Activated CD4-positive, alpha-beta T cell treated with anti-CD3 and anti-CD28 coated beads, Interleukin-2, amount 10 ng/mL, durations not matched to agents 7 days and 5 days (primary cell): ENCODE measurements at places on chromosomes 1 and 21.
A peak's percentile ranks its signal among the peaks of the same experiment; 100 is the strongest.

- DNase-seq = no peak
These were observed 119.3 kb upstream of the CDC42BPA start for GRCh38 chr1:227437495-227438008.

- peak; percentile 26 for DNase-seq
These were observed 64.6 kb upstream of the FMN2 start for GRCh38 chr1:240027059-240027462.

DNA sequence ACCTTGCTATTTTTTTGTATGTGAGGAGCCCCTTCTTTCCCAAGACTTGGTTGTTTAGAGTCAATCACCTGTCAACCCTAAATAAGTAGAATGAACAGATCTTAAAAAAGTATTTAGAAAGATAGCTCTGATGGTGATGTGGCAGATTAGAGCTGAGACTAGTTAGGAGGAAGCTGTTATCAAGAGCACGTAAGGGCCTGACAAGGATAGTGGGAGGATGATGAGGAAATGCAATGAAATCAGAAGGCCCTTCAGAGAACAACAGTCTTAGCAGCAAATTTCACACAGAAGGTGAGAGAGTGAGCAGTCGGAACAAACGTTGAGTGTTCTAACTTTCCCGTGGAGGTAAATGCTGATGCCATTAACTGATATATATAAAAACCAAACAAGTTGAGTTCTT is 15.9 kb upstream of the S1PR1 start:
- no peak for DNase-seq

- no peak for DNase-seq
These were observed 16.8 kb downstream of the VPS13D start for GRCh38 chr1:12246584-12246983.

GRCh38 chr1:88595355-88596002 is 88.6 kb upstream of the PKN2 start:
- peak; percentile 12 for DNase-seq

GRCh38 chr1:22133247-22133930 is 9.5 kb downstream of the WNT4 start:
- DNase-seq = no peak

DNA sequence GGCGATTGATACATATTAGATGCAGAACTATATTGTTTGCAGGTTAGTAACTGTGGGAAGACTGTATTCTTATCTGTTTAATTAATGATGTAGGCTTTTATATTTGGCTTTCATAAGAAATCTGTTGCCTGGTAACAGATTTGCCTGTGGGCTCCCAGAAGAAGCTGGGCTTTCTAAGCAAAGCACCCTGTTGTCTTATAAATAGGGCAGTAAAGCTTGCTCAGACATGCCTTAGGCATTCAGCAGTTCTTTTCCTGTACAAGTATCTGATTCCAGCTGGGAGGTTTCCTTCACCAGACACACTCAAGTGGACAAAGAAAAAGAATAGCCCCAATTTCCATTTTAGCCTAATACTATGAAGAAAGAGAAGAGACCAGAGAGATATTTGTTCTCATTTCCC is 524.0 kb downstream of the LRRIQ3 start:
- DNase-seq = no peak

- DNase-seq = no peak
These were observed 10.8 kb upstream of the A3GALT2 start for GRCh38 chr1:33331444-33332356.

- peak; percentile 37 for DNase-seq
These were observed 1.2 kb downstream of the PRMT2 start for GRCh38 chr21:46636550-46637285.

DNA sequence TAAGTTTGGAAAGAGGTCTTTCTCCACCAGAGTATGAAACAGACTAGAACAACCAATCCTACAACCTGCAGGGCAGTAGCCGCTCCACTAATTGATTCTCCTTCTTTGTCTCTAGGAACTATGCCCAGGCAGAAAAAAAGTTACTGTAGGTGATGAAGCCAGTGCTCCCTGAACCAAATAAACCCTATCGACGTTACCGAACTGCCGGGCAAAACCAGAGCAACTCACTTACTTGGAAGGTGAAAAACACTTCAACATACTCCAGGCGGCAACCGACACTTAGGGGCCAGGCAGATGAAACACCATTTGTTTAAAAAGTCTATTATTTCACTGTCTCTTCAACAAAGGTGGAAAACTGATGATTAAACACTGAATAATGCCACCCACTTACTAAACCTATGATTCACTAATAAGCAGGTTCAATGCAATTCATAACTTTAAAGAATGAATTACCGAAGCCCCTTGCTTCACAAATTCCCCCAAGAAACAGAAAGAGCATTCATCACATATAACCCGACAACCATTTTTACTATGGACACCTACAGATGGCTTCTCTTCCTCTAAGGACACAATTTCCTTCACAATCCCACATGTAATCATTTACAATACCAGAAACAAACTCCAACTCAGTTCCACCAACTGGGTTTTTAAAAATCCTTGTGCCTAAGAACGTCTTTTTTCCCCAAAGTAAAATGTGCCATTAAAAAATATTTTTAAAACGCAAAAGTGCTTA is 1.6 kb downstream of the NRIP1 start:
- peak; percentile 34 for DNase-seq

GRCh38 chr1:178109348-178110143 is 15.6 kb downstream of the RASAL2 start:
- no peak for DNase-seq

DNA sequence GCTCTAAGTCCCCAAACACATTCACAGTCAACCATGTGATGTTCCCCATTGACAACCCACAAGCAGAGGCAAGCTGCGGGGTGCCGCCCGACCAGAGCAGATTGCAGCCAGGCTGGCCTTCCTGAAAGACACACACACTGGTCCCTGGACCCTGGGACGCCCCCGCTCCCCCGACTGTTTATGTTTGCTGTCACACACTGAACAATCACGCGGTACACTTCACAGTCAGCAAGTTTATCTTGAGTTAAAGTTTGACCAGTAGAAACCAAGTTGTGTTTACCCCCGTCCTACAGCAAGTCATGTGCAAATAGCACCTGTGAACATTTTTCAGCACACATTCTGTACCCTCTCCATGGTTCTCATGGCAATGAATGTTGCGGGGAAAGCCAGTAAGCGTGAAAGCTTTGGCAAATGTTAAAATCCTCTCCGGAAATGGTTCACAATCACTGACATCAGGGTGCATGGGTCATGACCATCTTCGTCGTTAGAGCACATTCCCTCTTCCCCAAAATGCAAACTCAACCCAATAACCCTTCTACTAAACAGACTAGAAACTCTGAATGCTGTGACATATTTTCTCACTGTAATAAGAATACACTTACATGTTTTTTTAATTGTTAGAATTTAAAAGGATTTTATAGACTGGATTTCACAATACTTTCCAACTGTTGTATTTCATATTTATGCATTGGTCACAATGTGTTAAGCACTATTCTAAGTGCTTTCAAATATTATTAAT is 33.3 kb upstream of the IRF2BP2 start:
- no peak for DNase-seq

DNA sequence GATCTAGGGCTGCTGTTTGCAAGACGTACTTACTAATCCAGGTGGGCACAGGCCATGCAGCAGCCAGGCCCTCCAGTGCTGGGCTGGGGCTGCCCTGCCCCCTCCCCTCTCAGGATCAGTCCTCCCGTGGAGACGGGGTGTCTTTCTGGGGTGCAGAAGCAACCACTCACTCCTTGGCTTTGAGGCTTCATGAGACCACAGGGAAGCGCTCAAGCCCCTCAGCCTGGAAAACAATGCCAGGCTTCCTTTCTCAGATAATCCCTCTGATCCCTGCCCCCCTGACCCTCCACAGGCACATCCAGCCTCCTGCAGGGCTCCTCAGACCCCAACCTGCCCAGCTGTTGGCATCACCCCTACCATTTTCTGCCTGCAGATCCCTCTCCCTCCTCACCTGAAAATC is 13.9 kb upstream of the C2CD2 start:
- DNase-seq = no peak

GRCh38 chr1:224433701-224434672 is 610 bp downstream of the WDR26 start:
- peak; percentile 58 for DNase-seq

GRCh38 chr1:167720965-167721616 is 691 bp upstream of the MPZL1 start:
- no peak for DNase-seq

- DNase-seq = no peak
These were observed 49.8 kb downstream of the KIRREL1 start for GRCh38 chr1:158043232-158043631.

DNA sequence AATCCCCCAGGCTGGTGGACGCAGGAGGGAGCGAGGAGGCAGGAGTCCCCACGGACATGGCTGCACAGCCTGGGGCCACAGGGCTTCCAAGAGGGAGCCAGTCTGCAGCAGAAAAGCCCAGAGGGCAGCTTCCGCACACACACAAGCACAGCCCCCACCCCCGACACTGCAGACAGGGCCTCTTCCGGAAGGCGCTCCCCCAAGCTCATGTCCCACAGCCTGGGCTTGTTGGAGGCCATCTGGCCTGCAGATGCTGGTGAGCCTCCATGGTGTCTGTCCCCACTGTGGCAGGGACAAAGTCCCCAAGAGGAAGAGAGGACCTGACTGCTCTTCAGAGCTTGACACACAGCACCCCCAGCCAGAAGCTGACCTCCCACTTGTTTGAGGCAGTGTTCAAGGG is 13.4 kb upstream of the KIAA1614 start:
- no peak for DNase-seq

- no peak for DNase-seq
These were observed 179.2 kb upstream of the LMO4 start for GRCh38 chr1:87149241-87150041.

GRCh38 chr21:46095814-46096595 is 1.9 kb upstream of the COL6A2 start:
- peak; percentile 5 for DNase-seq

DNA sequence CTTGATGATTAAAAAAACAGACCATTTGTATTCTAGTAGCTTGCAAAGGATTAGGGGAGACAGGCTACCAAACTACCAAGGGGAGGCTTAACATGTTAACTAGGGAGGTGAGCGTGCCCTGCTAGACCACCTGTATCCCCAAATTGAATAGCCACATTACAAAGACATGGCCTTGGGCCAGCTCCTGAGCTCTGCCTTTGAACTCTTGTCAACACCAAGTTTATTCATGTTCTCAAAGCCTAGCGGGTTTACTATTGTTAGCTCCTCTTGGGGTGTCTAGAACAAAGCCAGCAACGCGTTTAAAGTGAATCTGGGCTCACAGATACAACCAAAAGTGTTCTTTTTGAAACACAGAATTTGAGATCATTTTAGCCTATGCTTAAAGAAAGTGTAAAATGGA is 36.3 kb downstream of the SMYD2 start:
- DNase-seq = no peak

DNA sequence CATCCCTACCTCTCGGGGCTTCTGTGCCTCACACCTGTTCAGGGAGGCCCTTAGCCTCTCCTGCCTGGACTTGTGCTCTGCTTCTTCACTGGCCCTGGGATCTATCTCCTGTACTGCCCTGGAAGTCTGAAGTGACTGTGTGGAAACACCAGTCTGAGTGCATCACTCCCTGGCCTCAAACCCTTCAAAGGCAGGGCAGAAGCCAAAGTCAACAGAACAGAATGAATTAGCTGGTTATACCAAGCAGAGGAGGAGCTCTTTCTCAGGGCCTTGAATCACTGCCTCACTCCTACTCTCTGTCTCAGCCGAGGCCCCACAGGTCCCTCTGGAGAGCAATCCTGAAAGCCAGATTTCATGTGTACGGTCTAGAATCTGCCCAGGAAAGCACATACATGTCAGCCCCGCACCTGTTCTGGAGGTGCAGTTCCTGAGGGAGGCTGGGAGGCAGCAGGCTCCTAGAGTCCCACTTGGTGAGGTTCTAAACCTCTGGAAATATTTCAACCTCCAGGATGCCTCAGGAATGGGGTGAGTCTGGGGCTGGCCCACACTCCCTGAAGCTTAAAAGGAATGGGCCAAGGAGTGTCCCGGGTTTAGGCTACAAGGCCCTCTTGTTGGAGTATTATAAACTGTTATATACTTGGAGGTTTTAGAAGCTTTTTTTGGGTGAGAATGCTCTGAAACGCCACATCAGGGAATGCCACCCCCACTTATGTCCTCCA is 98.3 kb downstream of the ABCA4 start:
- DNase-seq = no peak

- DNase-seq = no peak
These were observed 25.7 kb upstream of the CCDC190 start for GRCh38 chr1:162886705-162887104.

DNA sequence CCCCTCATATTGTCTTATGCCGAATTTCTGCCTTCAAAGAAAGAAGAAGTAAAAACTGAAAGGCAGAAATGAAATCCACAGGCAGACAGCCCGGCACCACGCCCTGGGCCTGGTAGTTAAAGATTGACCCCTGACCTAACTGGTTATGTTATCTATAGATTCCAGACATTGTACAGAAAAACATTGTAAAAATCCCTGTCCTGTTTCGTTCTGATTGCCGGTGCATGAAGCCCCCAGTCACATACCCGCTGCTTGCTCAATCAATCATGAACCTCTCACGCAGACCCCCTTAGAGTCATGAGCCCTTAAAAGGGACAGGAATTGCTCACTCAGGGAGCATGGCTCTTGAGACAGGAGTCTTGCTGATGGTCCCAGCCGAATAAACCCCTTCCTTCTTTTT is 49.3 kb downstream of the JMJD4 start:
- DNase-seq = no peak

DNA sequence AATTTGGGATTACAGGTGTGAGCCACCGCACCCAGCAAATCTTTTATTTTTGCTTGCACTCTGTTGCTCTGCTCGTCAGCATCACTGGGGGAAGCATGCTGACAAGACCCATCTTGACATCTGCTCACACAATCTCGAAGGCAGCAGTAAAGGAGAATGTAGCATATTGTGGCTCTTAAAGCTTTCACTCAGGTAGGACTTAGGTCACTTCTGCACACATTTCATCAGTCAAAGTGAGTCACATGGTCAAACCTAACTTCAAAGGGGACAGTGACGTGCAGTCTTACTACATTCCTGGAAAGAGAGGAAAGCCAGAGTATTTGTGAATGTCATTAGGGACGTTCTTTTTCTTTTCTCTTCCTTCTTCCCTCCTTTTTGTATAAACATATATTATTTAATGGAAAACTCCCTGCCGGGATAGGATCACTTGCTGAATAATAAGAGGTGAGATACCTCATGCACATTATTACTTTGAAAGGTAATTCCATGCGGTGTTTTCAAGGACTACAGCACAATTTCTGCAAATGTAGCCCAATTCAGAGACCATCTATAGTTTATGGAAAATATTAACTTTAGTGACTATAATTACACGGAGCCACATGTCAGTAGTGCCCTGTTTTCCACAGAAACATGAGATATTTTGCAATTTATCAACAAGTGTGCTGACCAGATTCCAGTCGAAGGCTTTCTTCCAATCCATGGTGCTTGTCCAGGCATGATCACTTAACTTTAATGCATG is 19.3 kb upstream of the ACBD6 start:
- DNase-seq = no peak

GRCh38 chr1:198761859-198762616 is 123.2 kb downstream of the PTPRC start:
- no peak for DNase-seq

GRCh38 chr1:39434797-39435395 is 56.5 kb upstream of the BMP8A start:
- DNase-seq = no peak

- DNase-seq = no peak
These were observed 272.1 kb downstream of the ZNF648 start for GRCh38 chr1:181789395-181789794.

GRCh38 chr1:117051224-117052064 is 8.7 kb upstream of the TTF2 start:
- peak; percentile 41 for DNase-seq
